ENCODE measurements at places on chromosomes 5 and 9.

- DNase-seq, result no peak
Measured at GRCh38 chr9:122251351-122251750, 13.3 kb downstream of the RBM18 start.

DNA sequence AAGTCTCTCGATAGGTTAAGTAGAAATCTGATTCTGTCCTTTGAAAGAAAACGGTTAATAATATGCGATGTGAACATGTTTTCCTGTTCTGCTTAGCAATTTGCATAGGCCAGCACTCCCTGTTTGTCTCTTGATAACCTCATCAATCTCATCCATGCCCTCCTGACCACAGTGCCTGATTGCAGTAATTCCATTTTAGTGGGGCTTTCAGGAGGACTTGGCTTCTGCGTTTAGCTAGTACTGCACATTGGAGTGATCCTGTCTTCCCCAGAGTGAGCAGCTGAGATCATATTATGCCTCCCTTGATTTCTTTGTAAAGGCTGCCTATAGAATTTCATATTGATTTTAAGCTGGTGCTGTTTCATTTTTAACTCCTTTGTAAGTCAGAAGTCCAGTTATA is 335.9 kb upstream of the ISL1 start:
- no peak for DNase-seq

DNA sequence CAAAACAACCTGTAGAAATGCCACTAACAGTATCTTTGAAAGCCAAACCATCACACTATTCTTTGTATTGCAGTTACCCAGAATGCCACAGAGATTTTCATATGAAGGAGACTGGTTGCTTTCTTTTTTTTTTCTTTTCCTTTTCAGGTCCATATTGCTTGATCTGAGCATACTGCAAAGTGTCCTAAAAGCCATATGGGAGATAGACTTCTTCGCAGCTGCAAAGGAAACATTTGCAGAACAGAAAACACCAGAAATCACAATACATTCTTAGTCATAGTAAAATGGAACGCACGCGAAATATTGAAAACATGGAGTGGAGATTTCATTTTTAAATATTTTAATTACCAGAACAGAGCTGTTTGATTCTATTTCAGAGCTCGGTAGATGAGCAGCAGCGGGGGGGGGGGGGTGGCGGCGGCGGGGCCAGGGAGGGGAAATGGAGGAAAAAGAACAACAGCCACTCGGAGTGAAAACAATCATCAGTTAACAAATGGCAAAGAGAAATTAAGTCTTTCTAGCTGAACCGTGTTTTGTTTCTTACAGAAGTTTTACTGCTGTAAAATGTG is 284.1 kb downstream of the NFIB start:
- DNase-seq, result no peak

GRCh38 chr9:70883056-70883455 is 238.4 kb downstream of the TRPM3 start:
- no peak for DNase-seq

GRCh38 chr5:119161430-119161829 is 90.5 kb downstream of the DMXL1 start:
- no peak for DNase-seq

GRCh38 chr9:134830126-134830525 is 50.5 kb upstream of the FCN2 start:
- no peak for DNase-seq

DNA sequence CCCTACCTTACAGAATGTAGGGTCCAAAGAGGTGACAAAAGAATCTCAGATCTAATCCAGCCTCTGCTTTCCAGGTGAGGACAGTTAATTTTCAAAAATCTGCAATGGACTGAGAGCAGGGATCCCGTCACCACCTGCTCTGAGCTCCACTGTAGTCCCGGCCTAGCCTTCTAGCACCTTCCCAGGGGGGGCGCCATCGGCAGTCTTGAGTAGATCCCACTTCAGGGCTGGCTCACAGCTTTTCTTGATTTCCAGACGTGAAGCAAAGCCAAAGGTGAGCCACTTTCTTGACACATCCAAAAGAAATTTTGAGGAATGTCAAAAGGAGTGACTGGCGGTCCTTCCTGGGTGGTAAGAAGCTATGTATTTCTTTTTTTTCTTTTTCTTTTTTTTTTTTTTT is 114.1 kb downstream of the SYK start:
- DNase-seq, result peak; percentile 28

DNA sequence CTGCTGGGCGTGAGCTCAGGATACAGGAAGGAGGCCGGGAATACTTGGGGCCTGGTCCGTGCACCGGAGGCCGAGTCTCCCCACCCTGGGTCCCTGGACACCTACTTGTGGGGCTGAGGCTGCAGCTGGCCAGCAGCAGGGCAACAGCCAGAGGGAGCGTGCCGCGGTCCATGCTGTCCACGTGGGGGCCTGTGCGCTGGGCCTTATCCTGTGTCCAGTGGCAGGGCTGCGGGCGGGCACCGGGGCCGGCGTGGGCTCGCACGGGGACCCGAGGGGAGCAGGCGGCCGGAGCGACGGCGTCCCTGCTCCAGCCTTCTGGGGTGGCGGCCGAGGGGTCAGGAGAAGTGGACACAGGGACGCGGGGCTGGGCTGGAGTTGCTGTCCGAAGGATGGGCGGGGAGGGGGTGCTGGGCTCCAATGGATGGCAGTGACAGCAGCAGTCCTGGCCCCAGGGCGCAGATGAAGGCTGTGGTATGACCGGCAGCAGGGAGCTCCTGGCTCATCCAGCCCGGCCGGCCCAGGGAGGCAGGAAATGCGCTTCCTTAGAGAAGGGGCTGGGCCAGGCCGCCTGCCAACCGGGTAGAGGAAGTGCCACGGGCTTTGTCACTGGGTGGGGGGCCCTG is at the start of gene ENG:
ENG (minus strand) TSS at position 475 of the 623 bp plus-strand sequence; CDS start at position 172, 303 bp downstream.
- DNase-seq, result no peak

GRCh38 chr5:126847826-126848251 is 70.9 kb downstream of the LMNB1 start:
- DNase-seq, result no peak

GRCh38 chr9:102867488-102867887 is 127.6 kb upstream of the CYLC2 start:
- no peak for DNase-seq

GRCh38 chr5:58357121-58357520 is 102.8 kb downstream of the PLK2 start:
- DNase-seq, result no peak

DNA sequence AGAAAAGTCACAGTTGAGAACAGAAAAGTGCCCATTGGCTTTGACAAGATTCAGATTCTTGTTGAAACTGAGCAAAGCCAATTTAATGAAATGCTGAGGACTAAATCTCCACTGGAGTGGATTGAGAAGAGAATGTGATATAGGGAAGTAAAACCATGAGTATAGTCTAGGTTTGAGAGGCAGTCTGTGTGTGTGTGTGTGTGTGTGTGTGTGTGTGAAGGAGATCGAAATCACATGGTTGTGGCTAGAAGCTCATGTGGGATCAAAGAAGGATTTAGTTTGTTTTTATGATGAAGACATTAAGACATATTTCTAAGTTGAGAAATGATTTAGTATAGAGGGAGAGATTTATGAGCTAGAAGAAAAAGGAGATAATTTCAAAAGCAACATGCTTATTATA is 275.7 kb upstream of the DAB2 start:
- no peak for DNase-seq

DNA sequence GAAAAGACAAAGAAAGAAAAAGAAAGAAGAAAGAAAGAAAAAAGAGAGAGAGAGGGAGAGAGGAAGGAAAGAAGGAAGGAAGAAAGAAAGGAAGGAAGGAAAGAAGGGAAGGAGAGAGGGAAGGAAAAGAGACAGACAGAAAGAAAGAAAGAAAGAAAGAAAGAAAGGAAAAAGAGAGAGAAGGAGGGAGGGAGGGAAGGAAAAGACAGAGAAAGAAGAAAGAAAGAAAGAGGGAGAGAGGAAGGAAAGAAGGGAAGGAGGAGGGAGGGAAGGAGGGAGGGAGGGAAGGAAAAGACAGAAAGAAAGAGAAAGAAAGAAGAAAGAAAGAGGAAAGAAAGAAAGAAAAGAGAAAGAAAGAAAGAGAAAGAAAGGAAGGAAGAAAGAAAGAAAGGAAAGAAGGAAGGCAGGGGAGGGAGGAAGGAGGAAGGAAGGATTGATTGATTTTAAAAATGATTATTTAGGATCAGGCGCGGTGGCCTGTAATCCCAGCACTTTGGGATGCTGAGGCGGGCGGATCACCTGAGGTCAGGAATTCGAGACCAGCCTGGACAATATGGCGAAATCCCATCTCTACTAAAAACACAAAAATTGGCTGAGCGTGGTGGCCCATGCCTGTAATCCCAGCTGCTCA is 23.3 kb upstream of the TOR1B start:
- DNase-seq, result no peak

All from HuH-7.5 (cell line).